ENCODE measurements at places on chromosomes 7 and 10.

DNA sequence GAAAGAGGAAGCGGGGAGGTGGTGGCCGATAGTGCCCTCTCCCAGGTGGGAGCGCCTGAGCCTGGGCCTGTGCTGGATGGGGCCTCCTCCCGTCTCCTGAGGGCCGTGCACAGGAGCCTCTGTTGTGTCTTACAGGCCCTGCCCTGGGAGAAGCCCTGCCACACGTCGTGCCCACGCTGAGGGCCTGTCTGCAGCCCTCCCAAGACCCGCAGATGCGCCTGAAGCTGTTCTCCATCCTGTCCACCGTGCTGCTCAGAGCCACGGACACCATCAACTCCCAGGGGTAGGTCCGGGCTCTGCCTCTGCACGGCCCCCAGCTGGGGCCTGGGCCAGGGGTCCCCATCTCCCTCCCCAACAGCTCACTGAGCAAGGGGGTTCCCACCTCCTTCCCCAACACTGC lies 43.3 kb upstream of the PRKAR1B start:
- no peak for DNase-seq

- DNase-seq, result no peak
Observed at GRCh38 chr10:6038071-6038631, 24.0 kb downstream of the IL2RA start.

DNA sequence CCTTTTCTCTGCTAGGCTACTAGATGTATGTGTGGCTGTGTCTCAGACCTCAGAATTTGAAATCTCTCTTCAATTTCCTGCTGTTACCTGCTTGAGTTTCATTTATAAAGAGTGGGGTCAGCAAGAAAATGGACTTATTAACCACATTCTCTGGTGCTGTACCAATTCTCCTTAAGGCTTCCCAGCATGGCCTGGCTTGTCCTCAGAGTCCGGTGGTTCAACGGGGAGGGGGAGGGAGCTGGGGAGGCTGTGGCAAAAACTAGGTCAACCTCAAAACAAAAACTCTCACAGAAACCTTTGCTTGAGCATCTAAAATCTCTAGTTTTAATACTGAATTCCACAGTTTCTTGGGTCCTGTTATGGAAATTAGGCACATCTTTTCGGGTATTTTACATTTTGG lies 389.1 kb upstream of the COBL start:
- no peak for DNase-seq

GRCh38 chr10:14089556-14090292 lies 241.0 kb downstream of the FRMD4A start:
- no peak for DNase-seq

DNA sequence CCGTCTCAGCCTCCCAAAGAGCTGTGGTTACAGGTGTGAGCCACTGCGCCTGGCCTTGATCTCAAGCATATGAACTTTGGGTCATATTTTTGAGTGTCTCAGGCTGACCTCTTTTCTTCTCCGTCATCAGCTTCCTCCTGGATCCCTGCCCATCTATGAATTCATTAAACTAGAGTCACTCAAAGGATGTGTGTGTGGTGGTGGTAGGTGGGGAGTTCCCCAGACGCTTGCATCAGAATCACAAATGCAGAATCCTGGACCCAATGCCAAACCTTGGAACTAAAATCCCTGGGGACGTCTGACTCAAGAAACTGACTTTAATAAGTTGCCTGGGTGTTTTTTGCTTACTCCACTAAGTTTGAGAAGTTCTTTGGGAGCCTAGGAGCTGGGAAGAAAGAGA lies 6.7 kb upstream of the CREB5 start:
- DNase-seq, result peak; percentile 32

DNA sequence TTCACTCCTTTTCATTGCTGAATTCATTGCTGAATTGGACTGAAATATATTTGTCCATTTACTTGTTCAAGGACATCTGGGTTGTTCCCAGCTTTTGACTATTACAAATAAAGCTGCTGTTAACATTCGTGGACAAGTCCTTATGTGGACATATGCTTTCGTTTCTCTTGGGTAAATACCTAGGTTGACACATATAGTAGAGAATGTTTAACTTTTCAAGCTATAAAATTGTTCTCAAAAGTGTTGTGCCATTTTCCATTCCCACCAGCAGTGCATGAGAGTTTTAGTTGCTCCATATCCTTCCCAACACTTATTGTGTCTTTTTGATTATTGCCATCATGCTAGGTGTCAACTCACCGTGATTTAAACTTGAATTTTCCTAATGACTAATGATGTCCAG lies 17.5 kb upstream of the CPVL start:
- DNase-seq, result no peak

DNA sequence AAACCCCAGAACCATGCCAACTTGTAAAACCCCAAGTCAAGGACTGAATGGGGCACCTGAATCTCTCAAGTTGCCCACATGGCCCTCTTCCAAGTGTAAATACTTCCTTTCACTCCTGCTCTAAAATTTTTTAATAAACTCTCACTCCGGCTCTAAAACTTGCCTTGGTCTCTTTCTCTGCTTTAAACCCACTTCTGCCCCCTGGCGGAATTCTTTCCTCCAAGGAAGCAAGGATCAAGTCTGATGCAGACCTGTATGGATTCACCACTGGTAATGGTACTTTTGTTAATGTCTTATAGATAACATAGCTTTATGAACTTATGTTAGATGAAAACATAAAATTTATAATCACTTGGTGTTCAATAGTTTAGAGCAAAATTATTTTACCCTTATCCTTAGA lies 33.8 kb downstream of the SLC16A9 start:
- no peak for DNase-seq

GRCh38 chr7:127838816-127839415 lies 186.9 kb downstream of the SND1 start:
- DNase-seq, result no peak

GRCh38 chr7:25259487-25260243 lies 31.4 kb upstream of the NPVF start:
- peak; percentile 38 for DNase-seq

DNA sequence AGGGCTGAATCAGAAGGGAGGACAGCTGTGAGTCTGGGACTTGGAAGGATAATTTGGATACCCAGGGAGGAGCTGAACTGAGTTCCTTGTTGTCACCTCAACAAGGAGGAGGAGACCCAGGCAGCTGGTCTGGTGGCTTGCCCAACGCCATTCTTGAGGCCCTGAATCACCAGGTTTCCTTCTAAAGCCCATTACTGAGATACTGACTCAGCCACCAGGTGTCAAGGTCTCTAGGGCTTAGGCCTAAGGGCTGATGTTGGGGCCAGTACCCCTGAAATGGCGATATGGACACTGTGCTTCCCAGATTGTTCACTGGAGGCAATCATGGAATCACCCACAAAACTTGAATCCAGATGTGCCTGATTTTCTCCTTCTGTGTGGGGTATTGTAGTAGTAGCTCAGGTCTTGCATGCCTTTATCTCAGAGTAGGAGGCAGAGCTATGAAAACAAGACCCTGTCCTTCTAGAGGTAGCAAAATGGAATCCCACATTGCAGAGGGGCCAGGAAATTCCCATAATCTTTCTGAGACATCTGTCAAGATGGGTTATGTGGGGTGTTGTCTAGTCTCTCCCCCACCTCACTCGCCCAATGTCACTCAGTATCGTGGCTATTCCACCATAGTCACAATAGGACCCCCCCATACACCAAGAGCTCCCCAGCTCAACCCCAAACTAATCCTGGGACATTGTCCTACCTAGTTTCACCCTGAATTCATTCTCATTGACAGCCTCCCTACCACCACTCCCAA lies 1.8 kb upstream of the ATG9B start:
- DNase-seq, result no peak

DNA sequence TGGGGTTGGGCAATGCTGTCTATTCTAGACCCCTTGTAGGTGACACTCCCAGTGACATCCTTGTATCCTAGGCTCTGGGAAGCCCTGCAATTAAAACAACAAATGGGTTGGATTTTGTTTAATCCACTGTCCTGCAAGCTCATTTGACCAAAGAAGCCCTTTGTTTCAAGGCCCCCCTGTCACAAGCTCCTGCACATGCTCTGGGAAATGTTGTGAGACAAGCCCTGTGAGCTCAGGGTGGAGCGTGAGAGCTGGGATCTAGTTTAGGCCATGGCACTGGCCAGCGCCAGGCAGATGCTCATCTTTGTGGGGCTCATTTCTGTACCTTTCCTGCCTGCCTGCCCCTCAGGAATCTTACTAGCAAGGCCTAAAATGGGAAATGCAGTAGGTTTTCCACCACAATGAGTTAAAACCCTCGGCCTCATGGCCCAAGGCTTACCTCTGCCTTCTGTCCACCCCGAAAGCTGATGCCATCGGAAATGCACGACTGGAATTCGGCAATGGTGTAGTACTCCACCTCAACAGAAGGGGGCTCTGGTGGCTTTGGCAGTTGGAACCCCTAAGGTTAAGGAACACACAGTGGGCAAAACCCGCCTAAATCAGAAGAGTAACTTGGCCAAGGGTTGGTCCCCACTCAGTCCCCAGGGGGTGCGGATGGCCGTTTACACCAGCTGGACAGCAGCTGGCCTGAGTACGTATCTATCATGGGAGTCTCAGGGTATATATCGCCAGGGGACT lies 112.0 kb downstream of the NEURL1 start:
- peak; percentile 42 for DNase-seq
